MCF 10A (cell line): ENCODE measurements at places on chromosomes 12 and 14. TPM values are rescaled to one million over a fixed set of nuclear protein-coding genes. Genes with fewer than 3 reads are reported as not detected.

DNA sequence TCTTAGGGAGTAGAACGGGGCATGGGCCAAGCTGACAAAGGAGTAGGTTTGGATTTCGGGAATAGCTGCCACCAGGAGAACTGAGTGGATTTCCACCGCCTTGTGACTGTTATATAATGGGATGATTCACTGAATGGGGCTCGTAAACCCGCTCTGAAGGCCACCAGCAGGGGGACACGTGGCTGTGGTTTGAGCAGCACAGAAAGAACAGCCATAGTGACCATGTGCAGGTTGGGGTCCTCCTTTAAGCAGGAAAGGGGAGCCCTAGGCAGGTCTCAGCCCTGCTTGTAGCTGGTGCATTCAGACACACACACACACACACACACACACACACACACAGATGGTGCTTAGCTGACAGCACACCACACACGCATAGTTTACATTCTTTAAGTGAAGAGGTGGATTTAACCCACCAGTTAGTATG lies 8.6 kb upstream of the ASB2 start:
- DNase-seq = peak; percentile 43

GRCh38 chr14:104806625-104807465 lies 5.9 kb downstream of the ZBTB42 start:
- no peak for DNase-seq

DNA sequence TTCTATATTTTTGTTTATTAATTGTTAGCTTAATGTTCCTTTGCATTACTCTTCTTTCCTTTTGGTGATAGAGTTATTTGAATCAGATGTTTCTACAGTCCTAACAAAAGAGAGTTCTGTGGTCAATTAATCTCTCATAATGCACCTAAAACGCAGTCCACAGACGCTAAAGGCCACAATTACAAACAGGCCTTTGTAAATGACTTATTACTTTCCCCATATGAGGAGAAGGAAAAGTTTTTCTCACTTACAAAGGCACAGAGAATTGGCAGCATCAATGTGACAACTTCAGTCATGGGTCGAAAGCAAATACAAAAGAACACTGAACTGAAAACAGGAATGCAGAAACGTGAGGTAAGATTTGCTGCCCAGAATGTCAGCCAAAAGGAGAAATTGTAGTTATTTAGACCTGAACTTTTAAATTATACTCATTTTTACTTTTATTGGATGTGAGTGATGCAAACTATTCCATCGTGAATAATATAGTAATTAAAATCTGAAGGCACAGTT lies 142.0 kb upstream of the SYT10 start:
- no peak for DNase-seq

- peak; percentile 90 for DNase-seq
These were observed 96.7 kb downstream of the ETV6 start for GRCh38 chr12:11746024-11746771.

DNA sequence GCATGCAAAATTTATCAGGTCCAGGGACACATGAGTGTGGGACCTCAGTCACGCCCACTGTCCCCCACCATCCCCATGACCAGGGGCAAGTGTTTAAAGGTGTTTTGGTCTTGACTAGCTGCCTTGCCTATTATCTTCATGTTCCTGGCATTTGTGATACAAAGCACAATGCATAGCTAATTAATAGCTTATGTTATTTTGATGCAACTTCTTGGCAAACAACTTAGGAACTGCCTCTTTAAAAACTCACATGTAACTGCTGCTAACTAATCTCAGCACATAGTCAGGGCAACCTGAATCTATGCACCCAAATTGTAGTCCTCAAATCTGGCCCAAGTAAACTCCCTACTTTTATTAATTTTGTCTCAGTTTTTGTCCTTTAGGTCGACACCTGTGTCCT lies 7.4 kb upstream of the OR6J1 start:
- no peak for DNase-seq

DNA sequence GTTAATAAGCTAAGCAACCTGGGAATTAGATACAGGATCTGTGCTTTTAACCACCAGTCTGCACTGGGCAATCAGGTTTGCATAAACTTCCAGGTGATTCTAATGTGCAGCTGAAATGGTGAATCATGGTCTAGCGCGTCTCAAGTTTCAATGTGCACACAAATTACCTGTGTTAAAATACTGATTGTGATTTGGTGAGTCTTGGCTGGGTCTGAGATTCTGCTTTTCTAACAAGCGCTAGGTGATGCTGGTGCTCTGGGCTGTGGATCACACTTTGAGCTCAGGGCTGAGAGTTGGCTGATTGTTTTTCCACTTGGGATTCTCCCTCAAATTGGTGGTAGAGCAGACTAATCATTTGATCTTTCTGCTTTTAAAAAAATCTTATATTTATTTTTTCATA lies 124.8 kb downstream of the C12orf75 start:
- no peak for DNase-seq

GRCh38 chr12:120726961-120727360 lies 1.3 kb downstream of the ACADS start:
- no peak for DNase-seq

GRCh38 chr12:130714091-130714590 lies 2.0 kb downstream of the RIMBP2 start:
- no peak for DNase-seq

- DNase-seq = no peak
These were observed 15.6 kb downstream of the PEX5 start for GRCh38 chr12:7205091-7205490.

GRCh38 chr12:109580272-109580671 lies 6.7 kb downstream of the MVK start:
- no peak for DNase-seq

GRCh38 chr12:55686366-55687010 lies 21.2 kb downstream of the ITGA7 start:
- DNase-seq = no peak

DNA sequence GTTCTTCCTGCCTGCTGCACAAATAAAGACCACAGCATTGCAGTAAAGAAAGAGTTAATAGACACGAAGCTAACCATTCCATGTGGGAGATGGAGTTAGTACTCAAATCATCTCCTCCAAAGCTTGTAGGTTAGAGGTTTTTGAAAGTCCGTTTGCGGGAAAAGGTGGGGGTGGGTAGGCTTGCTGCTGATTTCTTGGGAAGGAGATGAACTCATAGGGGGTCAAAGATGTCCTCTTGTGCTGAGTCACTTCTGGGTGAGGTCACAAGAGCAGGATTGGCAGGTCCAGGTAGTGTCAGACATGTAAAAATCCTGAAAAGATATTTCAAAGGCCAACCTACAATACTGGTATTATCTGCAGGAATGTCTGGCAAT lies 66.4 kb downstream of the PTHLH start:
- DNase-seq = no peak

DNA sequence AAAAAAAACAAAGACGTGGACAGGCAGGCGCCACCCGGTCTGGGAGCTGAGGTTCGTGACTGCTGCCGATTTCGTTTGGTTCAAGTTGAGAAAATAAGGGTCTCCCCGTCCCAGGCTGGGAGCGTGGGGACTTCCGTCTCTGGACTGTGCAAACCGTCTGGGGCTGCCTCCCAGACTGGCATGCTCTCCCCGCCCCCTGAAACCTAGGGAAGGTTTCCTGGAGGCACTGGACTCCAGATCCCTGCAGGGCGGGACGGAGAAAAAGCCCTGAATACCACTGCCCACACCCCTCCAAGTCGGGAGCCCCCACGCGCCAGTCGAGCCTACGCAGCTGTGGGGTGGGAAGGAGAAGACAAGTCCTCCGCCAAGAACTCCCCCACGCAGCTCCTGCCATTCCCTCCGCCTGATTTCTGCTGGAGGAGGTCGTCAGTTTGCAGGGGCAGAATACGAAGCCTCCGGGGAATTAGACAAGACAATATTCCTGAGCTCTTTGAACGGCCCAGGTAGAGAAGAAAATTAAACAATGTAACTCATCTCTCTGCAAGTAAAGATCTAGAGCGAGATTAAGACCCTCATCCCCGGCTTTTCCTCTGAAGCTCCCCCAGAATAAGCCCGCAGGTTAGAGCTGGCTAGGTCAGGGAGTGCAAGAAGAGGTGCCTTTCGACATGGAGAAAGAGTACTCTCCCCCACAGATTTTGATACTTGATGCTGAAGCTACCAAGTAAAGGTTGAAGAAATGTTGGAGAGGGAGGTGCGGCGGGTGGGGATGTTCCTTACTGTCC lies 10.4 kb upstream of the HOXC13 start:
- DNase-seq = no peak

DNA sequence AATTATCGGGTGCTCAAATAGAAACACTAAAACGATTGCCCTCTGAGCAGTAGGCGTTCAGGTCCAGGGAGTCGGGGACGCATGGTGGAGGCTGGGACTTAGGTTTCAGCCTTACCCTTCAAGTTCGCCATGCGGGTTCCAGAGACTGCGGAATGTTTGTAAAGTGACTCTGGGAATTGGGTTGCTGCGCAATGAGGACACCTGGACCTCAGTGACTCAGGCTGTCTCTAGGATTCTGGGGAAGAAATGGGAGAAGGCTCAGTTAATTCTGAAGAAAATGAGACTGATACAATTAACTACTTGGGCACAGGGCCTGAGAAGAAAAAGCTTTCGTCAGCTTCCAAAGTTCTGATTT lies 1.1 kb downstream of the LGALS3 start:
- DNase-seq = peak; percentile 79

GRCh38 chr14:70019695-70020094 lies 140.5 kb downstream of the SMOC1 start:
- no peak for DNase-seq

DNA sequence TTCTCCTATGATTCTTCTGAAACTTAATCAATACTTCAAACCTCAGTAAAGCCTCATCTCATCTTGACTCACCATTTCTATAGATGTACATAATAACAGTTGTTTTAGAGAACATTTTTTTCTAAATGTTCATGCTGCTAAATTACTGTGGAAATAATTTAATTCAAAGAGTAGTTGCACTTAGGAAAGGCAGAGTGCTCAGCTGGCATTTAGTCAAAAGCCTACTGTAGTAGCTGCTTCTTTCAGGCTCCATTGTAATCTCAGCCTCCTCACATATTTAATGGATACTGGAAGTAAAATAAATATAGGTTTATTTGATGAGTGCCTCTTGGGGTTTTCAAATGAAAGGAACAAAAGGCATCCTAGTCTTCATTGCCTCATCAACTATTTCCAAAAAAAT lies 325.0 kb downstream of the CCER1 start:
- DNase-seq = no peak

DNA sequence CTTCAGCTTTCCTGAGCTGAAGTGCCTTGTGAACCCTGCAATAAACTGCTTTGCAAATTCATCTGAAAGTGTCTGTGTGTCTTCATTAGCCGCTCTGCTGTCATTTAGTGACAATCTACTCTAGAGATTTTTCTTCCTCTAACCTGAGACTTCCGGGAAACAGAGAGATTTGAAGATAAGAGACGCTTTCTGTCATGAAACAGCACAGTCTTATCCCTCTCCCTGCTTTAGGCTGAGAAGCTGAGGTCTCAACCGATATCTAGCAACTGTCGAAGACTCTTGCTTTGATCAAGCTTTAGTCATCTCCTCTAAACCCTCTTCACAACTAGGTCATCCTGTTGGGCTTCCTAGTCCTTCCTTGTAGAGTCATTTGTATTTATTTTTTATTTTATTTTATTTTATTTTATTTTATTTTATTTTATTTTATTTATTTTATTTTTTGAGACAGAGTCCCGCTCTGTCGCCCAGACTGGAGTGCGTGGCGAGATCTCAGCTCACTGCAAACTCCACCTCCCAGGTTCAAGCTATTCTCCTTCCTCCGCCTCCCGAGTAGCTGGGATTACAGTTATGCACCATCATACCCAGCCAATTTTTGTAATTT lies 1.2 kb downstream of the RNASE2 start:
- no peak for DNase-seq

DNA sequence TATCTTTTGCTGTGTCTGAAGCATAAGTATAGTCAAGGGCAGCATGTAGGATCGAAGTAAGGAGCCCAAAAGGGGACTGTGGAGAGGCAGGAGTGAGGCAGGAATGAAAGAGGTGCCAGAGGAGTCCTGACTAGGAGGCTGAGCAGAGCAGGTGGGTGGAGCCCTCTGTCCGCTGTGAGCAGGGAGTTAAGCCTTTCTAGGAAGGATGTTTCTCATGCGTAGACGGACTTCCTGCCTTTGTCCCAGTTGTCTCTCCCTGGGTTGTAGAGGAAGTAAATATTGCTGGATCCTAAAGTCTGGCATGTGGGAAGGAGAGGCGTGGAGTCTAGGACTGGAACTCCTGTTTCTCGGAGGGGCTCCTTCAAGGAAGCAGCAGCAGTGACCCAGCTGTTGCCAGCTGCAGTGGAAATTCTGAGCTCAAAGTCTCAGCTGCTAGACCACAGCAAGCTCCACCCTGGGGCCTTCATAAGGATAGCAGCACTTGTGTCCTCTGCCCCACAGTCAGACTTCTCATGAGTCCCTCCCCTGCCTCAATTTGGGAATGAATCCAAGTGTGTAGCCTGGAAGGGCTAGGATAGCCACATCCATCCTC lies 44.0 kb downstream of the RBMS2 start:
- no peak for DNase-seq

GRCh38 chr12:57726884-57727757 lies 11.4 kb downstream of the AGAP2 start:
- DNase-seq = no peak

GRCh38 chr14:20530771-20531571 lies 25.6 kb downstream of the RNASE10 start:
- peak; percentile 80 for DNase-seq

DNA sequence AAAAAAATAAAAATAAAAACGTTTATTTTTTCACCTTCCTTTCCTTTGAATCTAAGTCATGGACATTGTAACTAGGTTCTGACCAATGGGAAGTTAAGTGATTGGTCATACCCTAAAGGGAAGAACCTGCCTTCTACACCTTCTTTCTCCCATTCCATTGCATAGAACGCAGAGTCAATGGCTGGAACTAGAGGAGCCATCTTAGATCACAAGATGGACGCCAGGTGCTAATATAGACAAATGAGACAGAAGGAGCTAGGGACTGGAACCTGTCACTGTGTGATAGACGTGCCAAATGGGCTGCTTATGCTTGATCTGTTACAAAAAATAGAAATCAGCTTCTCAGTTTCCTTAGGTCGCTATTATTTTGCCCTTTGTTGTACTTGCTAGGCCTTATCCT lies 606.6 kb downstream of the MED13L start:
- DNase-seq = no peak

DNA sequence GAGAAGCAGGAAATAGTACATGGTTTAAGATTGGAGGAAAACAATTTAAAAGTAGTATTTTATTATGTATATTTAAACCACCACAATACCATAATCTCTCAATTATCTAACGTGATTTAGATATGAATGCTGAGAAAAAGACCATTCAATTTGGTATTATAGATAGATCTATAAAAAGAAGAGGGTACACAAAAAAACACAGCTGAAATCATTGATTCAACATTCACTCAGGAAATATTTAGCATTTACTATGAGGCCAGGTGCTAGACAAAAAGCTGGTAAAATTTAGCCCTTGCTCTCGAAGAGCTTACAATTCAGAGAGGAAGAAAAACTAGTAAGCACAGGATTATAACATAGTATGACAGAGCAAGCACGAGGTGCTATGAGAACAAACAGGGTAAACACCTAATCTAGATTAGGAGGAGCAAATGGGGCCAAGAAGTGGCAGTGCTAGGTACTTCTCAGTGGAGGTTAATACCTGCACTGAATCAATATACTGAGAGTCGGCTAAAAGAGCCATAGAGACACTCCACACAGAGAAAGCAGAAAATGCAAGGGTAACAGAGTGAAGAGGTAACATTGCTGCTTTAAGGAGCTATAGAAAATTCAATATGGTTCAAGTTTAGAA lies 27.6 kb downstream of the TRIP11 start:
- no peak for DNase-seq

GRCh38 chr12:13223179-13223804 lies 26.8 kb downstream of the EMP1 start:
- peak; percentile 92 for DNase-seq

NKX2-1 gene
- total RNA-seq = not detected in 2 replicates

IL25 gene
- not detected in 2 replicates for total RNA-seq

CELA1 gene
- total RNA-seq = not detected in 2 replicates

TMPRSS12 gene
- total RNA-seq = not detected in 2 replicates

CABP1 gene
- not detected in 2 replicates for total RNA-seq

STK38L gene
- 18.1 and 19.9 TPM in 2 replicates for total RNA-seq

NOVA1 gene
- not detected in 2 replicates for total RNA-seq

OASL gene
- total RNA-seq = 0.29 and 0.47 TPM in 2 replicates
